ENCODE measurements at places on chromosomes 7 and 10.

GRCh38 chr10:15223174-15223573 lies 54.7 kb upstream of the NMT2 start:
- no peak for DNase-seq

- DNase-seq = no peak
Observed at GRCh38 chr10:21728618-21729017, 194.6 kb downstream of the MLLT10 start.

DNA sequence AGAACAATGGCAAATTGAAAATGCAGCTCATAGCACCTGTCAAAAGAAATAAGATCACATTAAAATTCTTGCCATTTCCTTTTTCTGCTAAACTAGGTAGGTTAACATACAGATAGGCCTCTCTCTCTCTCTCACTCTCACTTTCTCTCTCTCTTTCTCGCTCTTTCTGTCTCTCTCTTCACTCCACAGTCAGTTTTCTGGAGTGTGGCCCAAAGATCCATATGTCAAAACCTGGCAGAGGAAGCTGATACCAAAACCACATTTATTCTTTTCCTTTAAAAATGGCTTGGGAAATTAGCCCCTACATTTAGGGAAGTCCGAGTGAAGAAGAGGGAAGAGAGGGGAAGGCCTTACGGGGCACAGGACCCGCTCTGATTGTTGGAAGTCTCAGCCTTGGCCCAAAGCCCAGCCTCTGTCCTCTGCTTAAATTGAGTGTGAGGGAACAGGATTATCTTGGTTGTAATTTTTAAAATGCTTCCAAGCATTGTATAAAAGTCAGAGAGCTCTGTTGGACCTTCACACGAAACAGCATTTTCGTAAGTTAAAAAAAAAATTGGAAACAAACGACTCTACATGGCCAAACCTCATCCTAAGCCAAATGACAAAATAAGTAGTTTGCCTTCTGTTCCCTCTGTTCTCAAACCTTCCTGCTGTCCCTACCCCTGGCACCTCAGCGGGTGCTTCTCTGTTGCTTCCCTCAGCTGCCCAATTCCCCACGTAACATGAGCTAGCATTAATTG lies 83.2 kb downstream of the FRMD4A start:
- no peak for DNase-seq

DNA sequence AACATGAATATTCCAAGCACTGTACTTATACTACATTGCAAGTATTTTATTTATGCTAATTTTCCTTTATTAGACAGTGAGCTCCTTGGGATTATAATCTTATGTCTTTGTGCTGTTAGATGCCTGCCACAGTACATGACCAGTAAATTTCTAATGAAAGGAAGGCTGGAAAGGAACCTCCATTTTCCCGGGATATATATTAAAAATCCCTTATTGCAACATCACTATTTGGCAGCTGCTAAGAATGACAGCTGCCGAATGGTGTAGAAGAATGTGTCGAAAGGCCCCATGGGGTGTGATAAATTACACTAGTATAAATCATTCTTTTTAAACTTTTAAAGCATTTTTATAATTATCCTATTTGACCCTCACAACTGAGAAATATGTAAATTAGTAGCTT lies 59.1 kb downstream of the TFAM start:
- DNase-seq = no peak

- DNase-seq = no peak
Observed at GRCh38 chr10:77541247-77541646, 96.4 kb downstream of the KCNMA1 start.

DNA sequence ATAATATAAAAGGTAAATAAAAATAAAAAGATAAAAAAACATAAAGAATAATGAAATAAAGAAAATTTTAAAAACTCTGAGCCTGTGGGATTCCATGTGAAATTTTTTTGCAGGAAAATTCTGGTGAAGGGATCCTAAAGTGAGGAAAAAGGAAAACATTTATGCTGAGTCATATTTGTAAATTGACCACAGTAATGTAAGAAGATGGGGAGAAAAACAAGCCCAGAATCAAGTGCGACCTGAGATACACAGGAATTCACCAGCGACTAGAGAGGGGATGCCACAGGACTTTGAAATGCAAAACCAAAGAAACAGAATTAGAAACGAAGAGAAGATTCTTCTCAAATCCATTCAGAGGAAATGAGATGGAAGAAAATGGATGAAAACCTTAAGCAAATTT lies 133.8 kb upstream of the PFKP start:
- peak; percentile 2 for DNase-seq

- DNase-seq = no peak
Observed at GRCh38 chr7:85025312-85025756, 161.5 kb downstream of the SEMA3D start.

DNA sequence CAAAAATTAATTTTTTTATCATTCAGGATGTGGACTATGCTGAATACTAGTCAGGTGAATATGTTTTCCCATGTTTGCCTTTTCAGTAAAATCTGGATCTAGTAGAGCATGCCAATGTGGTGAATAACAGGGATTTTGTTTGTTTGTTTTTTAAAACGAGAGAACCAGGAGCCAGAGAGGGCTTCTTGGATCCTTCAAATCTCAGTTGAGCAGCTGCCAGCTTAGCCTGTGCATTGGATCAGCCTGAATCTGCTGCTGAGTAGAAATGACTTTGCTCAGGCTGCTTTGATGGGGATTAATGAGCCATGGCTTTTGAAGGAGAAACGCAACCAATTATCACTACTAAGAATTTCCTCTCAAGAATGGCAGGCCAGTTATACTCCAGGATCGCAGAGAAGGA lies 493.8 kb downstream of the ARL4A start:
- DNase-seq = no peak

DNA sequence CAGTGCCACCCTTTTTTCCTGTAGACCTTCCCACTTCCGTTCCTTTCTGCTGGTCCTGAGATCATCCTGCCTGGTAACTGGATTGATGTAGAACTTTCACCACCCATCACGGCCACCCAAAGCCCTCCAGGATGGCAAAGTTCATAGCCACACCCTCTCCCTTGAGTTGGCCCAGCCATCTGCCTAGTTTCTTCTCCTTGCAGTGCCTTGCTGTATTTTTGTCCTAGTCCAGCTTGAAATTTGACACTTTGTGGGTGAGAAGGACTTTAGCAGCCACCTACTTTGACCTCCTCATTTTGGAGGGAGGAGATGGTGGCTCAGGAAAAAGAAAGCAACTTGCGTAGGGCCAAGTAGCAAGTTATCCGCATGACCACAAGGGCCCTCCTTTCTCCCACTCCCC lies 140.7 kb downstream of the BUB3 start:
- no peak for DNase-seq

DNA sequence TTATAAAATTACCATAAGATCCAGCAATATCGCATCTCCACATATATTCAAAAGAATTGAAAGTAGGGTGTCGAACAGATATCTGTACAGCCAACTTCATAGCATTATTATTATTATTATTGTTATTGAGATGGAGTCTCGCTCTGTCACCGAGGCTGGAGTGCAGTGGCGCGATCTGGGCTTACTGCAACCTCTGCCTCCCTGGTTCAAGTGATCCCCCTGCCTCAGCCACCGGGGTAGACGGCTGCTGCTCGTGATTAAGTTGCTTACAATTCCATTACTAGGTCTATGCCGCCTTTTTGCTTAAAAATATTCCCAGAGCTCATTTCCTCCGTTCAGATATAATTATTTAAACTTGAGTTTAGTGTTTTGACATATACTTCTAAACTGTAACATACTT lies 19.8 kb upstream of the USP6NL start:
- no peak for DNase-seq

- DNase-seq = no peak
Observed at GRCh38 chr10:17873946-17874345, 64.8 kb downstream of the MRC1 start.

- DNase-seq = no peak
Observed at GRCh38 chr10:30103595-30104320, 44.4 kb upstream of the JCAD start.

GRCh38 chr10:74794531-74794930 lies 31.9 kb upstream of the KAT6B start:
- no peak for DNase-seq

DNA sequence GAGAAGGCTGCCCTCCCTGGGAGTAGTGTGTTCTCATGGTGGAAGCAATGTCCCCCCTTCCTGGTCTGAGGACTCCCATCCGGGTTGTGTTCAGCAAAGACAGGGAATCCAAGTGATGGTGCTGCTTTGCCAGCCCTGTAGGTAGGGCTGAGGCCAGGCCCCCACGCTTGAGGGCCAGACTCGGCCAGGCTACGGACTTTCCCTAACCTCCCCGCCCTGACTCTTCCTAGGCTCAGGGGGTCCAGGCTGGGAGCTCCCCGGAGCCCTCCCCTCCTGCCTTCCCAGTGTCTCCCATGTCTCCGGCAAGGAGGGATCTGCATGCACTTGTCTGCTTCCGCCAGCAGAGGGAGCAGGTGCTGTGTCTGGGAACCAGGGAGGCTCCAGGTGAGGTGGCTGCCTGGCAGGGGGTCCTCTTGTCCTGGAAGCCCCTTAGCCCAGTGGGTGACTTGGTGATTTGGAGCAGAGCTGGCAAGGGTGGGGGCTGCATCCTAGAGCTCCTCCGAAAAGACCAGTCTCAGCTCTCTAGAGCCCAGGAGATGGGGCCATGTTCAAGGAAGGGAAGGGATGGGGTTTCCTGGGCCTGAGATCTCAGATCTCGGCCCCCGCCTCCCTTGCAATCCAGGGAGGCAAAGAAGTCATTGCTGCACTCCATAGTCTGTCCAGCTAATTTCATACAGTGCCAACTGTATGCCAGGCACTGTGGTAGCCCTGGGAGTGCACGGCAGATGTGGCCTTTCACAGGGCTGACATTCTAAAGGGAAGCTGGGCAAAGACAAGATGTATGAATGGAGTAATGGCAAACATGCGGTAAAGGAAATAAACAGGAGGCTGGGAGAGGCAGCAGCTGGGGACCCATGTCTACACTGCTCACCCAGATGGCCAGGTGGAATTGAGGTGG lies 20.3 kb upstream of the SFRP5 start:
- DNase-seq = peak; percentile 80

DNA sequence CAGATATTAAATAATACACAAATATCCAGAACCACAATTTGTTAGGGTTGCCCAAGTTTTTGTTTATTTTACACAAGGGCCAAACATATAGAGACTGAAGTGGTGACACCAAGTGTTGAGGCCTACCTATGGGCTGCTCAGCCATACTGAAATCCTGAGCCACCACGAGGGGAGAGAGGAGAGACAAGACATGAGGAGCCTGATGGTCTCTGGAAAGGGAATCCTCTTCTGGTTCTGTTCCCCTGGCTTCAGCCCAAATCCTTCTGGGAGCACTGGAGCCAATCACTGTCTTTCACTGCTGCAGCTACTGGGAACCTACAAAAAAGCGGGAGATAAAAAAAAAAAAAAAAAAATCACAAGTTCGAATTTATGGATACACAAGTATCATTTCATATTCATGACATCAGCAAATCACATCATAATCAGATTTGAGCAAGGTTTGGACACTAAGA lies 1.9 kb downstream of the SKIDA1 start:
- DNase-seq = no peak

DNA sequence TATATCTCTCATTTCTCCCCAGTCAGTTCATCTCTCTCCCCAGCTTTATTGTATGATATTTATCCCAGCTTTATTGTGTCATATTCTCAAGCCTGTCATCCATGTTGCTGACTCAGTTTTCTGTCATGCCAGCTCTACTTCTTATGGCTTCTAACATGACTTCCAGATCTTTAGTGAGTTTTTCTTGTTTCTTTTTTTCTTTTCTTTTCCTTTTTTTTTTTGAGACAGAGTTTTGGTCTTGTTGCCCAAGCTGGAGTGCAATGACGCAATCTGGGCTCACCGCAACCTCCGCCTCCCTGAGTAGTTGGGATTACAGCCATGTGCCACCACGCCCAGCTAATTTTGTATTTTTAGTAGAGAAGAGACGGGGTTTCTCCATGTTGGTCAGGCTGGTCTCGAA lies 28.7 kb upstream of the CALU start:
- DNase-seq = no peak

DNA sequence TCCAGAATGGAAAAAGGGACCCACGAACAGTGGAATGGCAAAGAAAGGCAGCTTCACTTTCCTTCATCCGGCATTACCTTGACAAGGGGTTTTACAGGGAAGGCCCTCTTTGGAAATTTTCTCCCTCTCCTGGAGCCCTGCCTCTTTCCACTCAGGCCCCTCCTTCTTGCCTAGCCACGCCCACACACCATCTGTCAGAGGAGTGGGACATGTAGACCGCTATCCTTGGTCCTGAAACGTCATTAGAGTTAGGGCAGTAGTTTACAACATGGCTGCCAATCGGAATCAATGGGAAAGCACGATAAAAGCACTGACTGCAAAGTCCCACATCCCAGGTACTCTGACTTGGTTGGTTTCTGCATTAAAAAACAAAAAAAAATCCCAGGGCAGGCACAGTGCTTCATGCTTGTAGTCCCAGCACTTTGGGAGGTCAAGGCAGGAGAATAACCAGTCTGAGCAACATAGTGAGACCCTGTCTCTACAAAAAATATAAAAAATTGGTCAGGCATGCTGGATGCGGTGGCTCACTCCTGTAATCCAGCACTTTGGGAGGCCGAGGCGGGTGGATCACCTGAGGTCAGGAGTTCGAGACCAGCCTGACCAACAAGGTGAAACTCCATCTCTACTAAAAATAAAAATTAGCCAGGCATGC lies 96.4 kb downstream of the MARCHF5 start:
- DNase-seq = peak; percentile 85

DNA sequence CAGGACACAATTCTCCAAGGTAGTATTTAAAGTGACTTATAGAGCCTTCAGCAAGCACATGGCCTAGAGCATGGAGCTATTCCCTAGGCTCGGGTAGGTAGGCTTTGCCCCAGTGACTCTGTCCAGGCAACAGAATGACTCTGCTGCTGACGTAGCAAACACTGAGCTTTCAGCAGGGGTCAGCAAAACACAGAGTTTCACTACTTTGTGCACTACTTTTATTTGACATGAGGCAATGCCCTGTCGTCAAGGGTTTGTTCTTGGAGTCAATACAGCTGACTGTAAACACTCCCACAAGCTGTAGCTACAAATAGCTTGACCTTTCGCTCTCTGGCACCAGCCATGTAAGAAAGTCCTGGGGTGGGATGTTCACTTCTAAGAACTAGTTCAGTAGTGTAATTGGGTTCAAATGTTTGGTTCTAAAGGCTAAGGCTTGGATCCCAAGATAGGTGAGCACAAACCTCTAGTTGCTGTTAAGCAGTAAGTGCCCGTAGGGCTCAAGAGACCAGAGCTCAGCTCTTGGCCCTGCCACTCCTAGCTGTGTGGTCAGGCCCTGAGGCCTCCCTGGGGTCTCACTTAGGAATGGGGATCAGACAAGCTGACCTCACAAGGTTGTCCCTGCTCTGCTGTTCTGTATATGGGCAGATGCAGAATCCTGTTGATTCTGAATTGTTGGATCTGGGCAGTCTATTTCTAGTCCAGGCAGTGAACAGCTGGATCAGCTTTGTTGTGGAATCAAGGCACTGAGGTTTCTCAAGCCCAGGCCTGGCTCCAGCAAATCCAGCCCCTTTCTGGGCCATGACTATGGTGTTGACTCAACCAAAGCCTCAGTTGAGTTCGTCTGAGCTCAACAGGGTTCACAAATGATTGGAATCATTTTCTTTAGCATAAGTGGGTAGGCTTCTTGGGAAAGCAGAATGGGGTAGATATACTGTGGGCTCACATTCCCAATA lies 10.7 kb downstream of the NODAL start:
- no peak for DNase-seq
